ENCODE measurements at places on chromosomes 4 and X.
A peak's percentile ranks its signal among the peaks of the same experiment; 100 is the strongest.

- no peak for ATAC-seq
Measured at GRCh38 chr4:93759506-93759905, 69.0 kb upstream of the ATOH1 start.

- peak; percentile 53 for ATAC-seq
Measured at GRCh38 chr4:52869196-52869595, 7.1 kb downstream of the RASL11B start.

DNA sequence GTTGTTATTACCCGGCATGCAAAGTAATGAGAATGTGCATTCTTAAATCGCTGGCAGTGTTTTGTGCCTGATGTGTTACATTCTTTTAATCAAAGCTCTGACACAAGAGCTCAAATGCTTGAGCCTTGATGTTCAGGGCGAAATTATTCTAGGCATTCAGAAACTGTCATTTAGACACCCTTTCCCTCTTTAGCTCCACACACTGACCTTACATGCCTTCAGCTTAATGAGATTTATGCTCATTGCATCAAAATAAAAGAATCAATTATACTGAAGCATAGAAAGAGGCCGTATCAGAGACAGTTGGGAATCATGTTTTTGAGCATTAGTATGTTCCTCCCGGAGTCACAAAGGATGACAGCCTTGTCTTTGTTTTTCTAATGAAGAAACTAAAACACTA is 56.7 kb downstream of the FAM114A1 start:
- ATAC-seq, result no peak

DNA sequence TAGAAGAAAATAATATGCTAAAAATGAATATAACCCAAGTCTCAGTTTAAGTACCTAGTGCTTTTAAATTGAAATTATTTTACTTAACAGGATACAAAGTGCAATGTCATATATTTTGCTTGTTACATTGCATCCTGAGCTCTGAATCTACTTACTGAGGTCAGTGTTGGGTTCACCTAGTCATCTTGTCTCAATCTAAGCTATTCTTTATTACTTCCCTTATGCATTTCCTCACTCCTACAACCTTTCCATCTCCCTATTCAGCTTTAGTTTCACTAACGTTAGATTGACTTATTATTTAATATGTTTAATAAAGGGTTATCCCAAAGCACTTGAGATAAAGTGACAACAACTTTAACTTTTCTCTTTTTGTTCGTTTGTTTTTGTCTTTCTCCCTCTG is 483.7 kb downstream of the FSTL5 start:
- ATAC-seq, result no peak

DNA sequence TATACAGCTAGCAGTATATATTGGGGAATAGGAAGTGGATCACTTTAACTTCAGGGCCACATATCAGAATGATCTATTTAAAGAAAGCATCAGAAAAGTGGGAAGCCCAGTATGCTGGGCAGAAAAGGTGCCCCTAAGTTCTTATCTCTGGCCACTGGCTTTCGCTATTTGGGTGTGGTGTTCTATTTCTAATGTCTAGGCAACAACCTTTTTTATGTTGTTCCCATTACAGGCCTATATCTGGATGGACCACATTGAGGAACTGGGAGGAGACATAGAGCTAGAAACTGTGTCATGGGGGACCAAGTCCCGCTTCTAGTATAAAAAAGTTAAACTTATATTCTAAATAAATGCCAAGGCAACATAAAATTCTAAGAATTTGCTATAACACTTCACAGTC is 935.6 kb downstream of the PDHA2 start:
- ATAC-seq, result no peak

DNA sequence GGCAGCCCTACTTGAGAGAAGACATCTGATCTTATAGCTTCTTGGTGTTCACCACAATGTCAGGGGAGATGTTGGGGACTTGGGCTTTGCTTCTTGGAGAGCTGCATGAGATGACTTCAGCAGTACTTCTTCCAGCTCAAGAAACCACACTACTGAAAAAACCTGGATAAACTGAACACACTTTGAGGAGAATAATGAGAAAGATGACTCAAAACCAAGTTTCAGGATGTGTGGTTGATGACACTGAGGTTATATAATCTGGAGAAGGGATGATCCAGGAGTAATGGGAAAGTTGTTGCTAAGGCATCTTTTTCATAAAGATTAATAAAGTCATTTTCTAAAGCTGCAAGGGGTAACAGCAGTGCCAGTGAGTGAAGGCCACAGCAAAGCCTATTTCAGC is 58.4 kb upstream of the PNPLA4 start:
- ATAC-seq, result no peak

DNA sequence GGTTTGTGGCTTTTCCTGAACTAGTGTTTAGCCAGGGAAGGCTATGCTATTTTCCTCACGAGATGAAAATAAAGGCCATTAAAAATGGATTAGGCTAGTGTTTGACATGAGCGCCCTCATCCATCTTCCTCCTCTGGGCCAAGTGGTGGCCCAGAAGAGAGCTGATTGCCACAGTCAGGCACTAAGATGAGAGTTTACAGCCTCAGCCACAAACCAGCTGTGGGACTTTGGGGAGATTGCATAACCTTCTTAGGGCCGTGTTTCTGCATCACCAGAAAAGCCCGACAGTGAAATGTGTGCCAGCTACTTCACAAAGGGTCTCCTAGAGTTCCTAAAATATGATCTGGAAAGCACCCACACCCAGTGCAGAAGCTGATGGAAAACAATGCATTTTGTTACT is 42.3 kb upstream of the LNX1 start:
- ATAC-seq, result no peak
